Effector memory CD4-positive, alpha-beta T cell (primary cell): ENCODE measurements at places on chromosomes 6 and 20.

GRCh38 chr20:8213831-8214587 lies 81.9 kb downstream of the PLCB1 start:
- no peak for DNase-seq

GRCh38 chr6:29815118-29815750 lies 12.4 kb upstream of the HLA-G start:
- DNase-seq, result no peak

DNA sequence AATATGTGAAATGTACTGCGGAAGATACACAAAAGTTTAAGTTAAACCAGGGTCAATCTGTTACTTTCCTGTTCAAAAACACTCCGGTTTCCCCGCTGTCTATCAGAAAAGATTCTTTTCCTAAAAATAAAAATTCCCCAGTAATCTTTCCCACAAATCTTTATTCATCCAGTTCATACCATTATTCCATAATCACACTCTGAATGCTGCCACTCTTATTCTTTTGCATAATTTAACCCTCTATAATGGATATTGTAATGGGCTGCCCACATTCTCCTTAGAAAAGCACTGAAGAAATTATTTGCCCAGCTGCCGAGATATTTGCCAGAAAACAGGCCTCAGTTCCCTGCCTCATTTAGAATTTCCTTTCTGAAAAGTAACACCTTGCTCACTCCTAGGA lies 68.6 kb downstream of the EPHA7 start:
- DNase-seq, result no peak

- DNase-seq, result no peak
Observed at GRCh38 chr6:25710287-25710686, 44.3 kb upstream of the SLC17A4 start.

- DNase-seq, result no peak
Observed at GRCh38 chr6:6810727-6811126, 222.2 kb downstream of the LY86 start.

DNA sequence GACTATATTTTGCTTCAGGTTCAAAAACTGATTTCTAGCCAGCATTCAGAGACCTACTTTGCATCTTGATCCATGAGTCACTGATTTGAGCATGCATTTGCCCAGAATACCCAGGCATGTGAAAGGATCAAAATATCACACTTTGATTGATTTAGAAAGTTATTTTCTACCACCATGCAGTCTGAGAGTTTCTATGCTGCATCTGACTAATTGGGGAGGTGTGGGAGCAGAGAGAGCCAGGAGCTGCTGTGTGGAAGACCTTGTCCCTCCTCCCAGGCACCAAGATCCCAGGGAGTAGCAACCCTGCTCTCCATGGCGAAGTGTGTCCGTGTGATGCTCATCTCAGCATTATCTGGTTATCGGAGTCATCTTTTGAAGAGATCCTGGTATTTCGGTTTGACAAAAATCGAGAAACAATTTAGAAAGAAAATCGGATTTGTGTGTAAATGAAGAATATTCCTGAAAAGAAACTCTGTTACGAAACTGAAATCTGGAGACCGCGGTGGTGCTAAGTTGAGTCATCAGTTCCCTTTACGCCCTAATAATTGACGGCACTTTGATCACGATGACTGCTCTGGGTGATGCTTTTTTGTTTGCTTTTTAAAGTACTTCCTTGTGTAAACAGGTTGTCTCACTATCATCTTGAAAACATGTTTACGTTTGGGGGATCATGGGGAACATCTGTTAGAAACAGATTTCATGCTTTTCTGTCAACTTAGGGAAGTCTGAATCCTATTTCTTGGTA lies 193.4 kb downstream of the BACH2 start:
- no peak for DNase-seq

- DNase-seq, result no peak
Observed at GRCh38 chr6:82959385-82959941, 106.2 kb downstream of the UBE3D start.

GRCh38 chr6:153511896-153512496 lies 380.9 kb upstream of the RGS17 start:
- DNase-seq, result no peak

GRCh38 chr6:57064809-57065208 lies 18.3 kb downstream of the KIAA1586 start:
- no peak for DNase-seq

DNA sequence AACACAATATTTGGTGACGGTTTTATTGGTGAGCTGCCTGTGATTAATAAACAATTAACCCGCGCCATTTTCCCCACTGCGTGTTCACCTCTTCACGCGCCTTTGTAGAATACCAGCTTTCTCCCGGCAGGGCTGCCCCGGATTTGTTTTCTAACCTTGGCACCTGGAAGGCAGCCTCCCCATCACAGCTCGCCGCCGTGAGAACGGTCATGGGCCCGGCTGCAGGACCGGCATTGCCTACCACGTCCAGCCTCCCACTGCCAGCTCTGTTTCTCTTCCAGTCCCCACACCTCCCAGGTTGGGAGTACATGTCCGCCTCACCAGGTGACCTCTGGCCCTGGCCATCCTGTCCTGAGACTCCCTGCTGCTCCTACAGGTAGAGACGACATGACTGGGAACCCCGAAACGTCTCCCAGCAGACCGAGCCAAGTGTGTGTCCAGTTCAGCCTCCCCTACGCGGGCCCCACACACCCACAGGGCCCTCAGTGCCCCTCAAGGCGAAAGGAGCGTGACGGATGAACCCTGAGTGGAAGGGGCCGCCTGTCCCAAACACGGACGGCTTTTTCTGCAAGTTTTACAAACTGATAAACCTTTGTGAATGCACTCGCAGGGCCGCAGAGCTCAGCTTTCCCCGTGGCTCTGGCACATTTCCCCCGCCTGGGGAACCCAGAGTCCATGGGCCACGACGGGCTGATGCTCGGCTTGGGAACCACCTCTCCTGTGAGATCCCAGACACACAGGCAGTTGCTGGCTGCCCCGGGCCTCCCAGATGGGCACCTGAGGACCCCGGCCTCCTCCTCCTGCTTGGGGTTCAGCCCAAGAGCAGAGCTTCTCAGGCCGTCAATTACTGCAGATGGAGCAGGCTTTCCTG lies 25.7 kb downstream of the FRMD1 start:
- no peak for DNase-seq

GRCh38 chr6:140379919-140380318 lies 1005.5 kb upstream of the CITED2 start:
- DNase-seq, result no peak

DNA sequence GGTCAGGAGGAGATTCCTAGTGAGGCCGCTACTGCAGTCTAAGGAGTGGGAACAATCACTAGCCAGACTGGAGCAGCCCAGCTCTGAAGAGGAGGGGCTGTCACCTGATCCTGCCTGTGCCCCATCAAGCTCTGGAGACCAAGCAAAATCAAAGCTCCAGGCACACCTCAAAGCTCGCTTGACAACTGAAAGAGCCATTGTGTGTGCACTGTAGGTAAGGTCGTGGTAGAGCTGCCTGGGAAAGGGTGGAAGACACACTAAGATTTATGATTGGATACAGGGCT lies 58.2 kb downstream of the CSE1L start:
- no peak for DNase-seq

GRCh38 chr6:153131037-153131981 lies at the start of gene RGS17:
RGS17 (minus strand) TSS chr6:153131282; CDS start chr6:153044018, 87,264 bp downstream.
- no peak for DNase-seq

DNA sequence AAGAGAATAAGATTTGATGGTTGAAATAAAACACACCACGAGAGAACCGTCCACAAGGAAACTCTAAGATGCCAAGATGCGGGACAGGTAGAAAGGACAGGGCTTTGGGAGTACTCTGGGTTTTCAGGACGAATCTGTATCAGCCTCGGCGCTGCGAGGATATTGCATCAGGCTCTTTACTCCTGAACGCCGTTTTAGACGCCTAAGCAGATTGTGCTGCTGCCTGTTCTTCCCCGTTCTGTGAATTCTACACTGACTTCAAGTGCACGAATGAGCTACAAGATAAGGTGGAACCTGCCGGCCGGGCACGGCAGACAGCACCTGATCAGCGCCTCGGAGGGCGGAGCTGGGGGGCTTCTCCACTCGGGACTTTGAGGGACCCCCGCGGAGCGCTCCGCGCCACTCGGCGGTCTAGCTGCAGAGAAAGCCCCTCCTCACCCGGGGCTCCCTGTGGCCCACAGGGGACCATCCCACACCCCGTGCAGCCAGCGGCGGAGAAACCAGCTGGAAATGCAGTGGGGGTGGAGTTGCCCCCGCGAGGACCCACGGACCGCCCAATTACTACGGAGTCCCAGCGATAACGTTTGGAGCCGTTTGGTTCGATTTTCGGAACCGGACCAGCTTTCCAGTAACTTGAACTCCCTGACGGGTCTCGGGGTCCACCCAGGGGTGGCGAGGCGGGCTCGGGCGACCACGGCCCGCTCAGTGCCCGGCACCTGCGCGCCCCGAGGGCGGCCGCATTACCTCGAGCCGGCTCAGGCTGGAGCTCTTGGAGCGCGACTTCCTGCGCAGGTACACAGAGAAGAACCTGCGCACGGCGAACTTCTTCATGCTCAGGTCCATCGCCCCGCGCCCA lies 646 bp downstream of the RPS6KA2 start:
- no peak for DNase-seq

DNA sequence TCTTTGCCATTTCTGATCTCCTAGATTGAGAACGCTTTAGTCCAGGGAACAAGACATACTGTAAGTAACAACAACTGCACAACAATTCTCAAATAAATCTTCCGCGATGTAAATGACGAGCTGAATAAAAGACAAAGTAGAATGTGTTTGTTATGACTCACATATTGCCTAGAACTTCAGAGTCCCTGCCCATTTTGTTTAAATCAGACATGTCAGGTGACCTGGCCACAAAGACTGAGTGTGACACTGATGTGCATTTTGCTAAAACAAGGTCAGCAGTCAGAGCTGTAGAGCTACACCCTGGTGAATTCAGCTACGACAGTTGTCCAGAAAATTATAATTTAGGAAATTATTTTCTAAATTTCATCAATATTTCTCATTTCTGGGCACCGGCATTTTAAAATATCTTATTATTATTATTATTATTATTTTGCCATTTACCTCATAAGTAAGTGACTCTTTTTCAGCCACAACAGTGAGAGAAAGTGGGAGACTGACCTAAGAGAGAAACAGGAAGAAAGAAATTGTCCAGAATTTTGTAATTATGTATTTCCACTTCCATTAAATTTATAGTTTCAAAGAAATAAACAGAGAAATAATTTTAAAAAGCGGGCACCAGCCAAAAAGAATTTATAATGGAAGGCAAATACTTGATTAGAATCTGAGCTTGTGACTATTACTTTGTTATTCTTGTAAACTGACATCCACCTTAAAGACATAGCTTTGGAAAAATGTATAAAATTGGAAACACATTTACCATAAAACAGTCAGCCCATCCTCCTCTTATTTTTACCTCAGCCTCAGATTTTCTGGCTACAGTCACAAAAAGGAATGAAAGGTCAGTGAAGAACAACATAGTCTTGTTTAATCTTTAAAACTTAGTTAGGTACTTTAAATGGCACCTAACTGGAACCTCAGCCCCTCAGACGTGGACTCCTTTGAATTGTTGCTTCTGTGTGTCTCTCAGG lies 157.0 kb upstream of the CITED2 start:
- peak; percentile 32 for DNase-seq

GRCh38 chr6:13470238-13471140 lies 16.9 kb downstream of the GFOD1 start:
- DNase-seq, result no peak

DNA sequence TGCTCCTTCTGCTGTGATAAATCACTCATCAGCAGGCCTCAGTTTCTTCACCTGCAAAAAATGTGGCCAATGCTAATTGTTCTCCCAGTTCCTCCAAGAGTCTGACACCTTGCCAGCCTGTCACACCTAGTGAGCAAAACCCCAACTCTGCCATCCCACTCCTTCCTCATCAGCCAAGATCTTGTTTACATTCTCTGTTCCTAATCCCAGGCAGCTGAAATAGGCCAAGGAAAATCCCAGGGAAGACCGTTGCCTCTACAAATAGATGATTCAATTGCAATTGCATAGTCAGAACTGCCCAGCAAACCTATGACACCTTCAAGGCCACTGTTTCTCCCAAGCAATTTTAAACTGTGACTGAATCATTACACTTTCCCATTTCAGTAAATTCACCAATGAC lies 78.7 kb downstream of the GMDS start:
- no peak for DNase-seq

GRCh38 chr20:3987296-3987695 lies 28.1 kb downstream of the RNF24 start:
- DNase-seq, result no peak

DNA sequence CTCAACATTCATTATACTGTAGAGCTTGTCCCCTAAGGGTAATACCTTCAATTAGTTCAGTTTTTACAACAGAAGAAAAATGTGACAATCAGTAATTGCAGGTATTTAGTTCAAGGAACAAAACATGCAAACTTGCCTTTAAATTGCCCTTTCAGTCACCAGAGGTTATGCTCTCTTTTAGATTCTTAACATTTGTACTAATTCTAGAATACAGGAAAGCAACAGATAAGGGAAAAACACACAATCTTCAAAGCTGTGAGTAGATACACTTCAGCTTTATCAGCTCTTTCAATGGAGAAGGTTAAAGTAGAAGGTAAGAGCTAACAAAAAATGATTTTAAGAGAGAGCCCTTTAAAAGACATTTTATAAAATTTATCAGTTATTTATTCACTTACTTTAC lies 173.1 kb downstream of the HS3ST5 start:
- no peak for DNase-seq

DNA sequence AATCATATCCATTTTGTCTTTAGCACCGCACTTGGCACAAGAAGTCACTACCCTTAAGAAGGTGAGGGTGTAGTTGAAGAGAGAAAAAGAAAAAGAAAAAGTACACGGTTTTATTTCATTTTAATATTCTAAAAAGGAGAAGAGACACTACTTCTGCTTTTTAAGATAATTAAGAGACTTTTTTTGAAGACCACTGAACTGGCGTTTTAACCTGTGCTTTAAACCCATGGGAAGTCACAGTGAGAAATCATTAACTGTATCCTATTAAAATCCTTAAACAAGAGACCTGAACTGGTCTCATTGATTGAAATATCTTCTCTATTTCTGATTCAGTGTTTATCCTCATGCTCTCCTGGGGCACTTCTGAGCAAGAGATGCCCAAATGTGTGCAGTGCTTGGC lies 243.5 kb downstream of the TMEM242 start:
- no peak for DNase-seq

DNA sequence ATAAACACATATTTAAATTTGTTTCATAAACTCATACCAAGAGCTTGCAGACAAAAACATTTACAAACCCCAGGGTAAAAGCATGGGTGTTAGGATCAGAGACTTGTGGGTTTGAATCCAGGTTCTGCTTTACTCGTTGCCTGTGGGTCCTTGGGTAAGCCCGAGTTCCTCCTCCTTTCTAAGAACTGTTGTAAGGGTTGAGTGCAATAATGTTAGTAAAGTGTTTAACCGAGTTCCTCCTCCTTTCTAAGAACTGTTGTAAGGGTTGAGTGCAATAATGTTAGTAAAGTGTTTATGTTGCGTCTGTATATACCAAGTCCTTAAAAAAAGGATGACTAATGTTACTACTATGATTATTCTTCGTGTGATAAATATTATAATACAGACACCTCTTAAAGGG lies 18.7 kb downstream of the CCDC170 start:
- DNase-seq, result no peak
